Naive thymus-derived CD4-positive, alpha-beta T cell (primary cell): ENCODE measurements at places on chromosomes 5 and 9. TPM values are rescaled to one million over a fixed set of nuclear protein-coding genes. Genes with fewer than 3 reads are reported as not detected.
A peak's percentile ranks its signal among the peaks of the same experiment; 100 is the strongest.

DIPK1B gene
- not detected for total RNA-seq

CARD6 gene
- 2.9 TPM for total RNA-seq

- DNase-seq, result peak; percentile 31
Measured at GRCh38 chr9:129334105-129334935, 156.3 kb upstream of the IER5L start.

DNA sequence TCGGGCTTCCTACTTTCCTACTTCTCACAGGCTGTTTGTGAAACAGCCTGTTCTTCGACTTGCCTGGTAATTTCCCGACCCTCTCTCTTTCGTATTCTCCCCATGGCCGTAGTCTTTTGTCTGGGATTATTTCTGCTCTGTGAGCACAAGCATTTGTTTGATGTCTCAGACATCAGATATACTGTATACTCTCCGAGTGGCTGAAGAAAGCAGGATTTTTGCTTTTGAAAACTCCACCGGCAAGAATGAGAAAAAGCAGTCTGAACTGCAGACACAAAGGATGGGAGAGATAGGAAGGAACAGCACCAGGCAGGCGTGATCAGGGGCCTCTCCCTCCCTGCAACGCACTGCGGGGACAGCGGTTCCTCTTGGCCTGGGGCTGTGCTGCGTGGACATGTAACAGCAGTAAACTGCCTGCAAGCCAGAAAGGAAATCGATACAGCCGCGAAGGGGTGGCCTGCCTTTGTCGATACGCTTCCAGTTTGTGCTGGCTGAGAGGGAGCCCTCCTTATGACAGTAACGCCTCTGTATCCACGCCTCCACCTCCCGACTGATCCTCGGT lies 313.9 kb upstream of the TLE4 start:
- DNase-seq, result no peak

GRCh38 chr5:135105105-135105484 lies 71.1 kb upstream of the PITX1 start:
- DNase-seq, result no peak

DNA sequence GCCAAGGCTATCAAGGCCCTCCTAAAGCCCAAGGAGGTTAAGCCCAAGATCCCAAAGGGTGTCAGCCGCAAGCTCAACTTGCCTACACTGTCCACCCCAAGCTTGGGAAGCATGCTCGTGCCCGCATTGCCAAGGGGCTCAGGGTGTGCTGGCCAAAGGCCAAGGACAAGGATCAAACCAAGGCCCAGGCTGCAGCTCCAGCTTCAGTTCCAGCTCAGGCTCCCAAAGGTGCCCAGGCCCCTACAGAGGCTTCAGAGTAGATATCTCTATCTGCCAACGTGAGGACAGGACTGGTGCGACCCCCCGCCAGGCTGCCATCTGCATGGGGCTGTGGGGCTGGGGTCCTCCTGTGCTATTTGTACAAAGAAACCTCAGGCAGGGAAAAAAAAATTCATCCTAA lies 3.3 kb downstream of the HOMER1 start:
- DNase-seq, result no peak

- no peak for DNase-seq
Measured at GRCh38 chr5:14342306-14342705, 199.2 kb downstream of the TRIO start.

- DNase-seq, result no peak
Measured at GRCh38 chr9:79210541-79211243, 361.1 kb upstream of the TLE4 start.

GRCh38 chr9:109108318-109108717 lies 11.4 kb downstream of the TMEM245 start:
- DNase-seq, result no peak

DNA sequence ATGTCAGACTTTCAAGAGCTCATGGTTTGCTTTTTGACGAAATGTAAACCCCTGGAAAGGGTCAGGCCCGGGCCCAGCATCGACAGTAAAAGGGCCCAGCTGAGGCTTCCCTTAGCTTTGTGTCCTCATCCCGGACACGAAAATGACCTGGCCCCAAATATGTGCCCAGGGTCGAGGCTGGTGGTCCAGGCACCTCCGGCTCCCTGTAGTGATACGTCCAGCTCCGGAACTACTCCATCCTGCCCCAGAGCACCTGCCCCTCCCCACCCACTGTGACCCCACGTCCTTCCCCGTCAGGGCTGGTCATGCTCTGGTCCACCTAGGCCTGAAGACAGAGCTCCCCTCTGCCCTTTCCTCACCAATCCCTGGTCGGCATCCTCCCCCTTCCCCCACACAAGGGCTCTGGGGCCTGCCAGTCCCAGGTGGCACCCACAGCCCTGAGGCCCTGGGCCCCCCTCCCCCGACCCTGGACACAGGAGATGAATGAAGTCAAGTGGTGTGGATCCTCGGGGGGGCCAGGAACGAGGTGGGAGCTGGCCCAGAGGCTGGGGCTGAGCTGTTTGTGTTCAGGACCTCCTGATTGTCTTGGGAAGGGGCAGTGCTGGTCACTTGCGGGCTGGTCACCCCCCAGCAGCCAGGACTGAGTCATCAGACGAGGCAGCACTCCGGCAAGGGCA lies 6.2 kb downstream of the OBP2A start:
- DNase-seq, result no peak

DNA sequence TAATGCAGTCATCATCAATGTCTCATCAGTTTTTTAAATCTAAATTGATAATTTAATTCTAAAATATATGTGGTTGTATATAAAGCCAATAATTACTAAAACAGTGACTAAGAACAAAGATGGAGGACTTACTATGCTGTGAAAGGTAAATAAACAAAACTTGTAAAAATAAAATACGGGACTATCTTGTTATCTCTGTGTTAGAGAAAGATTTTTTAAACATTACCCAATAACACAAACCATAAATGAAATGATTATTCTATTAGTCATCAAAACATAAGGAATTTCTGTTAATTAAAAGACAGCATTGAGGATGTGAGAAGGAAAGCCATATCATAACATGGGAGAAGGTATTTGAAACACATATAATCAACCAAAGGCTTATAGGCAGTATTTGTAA lies 226.2 kb upstream of the SMC2 start:
- DNase-seq, result no peak

SOX30 gene
- not detected for total RNA-seq

IFNA17 gene
- total RNA-seq, result not detected

DNA sequence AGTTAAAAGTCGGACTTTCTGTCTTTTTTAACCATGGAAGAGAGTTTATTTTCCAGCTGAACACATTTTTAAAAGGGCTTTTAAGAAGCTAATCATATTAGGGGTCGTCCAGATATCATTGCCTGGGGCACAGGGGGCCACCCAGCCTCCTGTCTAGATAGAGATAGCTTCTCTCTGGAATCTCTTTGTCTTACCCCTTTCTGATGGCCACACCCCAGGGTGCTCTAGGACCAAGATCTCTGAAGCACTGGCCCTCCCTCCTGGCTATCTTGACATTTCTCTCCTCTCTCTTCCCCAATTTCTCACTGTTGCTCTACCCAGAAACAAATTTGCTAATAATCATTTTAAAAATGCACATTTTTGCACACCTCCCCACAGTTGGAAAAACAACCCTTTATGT lies 204.4 kb downstream of the NXNL2 start:
- DNase-seq, result no peak

ZDHHC12 gene
- total RNA-seq, result 24.7 TPM

DNA sequence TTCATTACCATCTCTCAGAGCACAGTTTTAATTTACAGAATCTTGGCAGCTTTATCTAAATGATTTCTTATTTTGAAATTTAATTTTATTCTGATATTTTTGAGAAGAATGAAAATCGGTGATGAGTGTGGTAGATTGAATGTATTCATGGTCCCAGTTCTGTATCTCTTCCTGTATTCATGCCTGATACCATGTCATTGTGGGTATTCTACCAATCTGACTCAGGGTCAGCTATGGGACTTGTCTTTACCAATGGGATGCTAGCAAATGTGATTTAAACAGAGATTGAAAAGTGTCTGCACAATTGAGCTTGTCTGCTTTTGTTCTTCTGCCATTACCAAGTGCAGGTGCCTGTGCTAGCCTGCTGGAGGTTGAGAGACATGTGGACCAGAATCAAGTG lies 17.8 kb upstream of the ZNF618 start:
- DNase-seq, result no peak

PCDHGB1 gene
- total RNA-seq, result not detected

DNA sequence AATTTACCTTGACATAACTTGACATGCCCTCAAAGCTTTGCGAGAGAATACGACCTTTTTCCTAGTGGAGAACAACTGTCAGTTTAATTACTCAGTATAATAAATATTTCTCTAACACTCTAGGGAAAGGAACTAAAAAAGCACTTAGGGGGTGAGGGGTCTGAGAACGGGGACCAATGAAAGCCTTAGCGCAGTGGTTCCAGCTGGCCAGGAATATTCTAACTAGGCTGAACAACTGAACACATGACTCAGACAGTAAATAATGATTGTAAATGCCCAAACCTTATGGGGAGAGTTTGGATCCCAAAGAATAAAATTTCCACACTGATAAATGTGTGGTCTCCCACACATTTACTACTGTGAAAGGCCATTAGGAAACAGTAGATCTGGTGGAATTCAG lies 14.9 kb downstream of the MYO10 start:
- DNase-seq, result no peak

BARHL1 gene
- not detected for total RNA-seq

DNA sequence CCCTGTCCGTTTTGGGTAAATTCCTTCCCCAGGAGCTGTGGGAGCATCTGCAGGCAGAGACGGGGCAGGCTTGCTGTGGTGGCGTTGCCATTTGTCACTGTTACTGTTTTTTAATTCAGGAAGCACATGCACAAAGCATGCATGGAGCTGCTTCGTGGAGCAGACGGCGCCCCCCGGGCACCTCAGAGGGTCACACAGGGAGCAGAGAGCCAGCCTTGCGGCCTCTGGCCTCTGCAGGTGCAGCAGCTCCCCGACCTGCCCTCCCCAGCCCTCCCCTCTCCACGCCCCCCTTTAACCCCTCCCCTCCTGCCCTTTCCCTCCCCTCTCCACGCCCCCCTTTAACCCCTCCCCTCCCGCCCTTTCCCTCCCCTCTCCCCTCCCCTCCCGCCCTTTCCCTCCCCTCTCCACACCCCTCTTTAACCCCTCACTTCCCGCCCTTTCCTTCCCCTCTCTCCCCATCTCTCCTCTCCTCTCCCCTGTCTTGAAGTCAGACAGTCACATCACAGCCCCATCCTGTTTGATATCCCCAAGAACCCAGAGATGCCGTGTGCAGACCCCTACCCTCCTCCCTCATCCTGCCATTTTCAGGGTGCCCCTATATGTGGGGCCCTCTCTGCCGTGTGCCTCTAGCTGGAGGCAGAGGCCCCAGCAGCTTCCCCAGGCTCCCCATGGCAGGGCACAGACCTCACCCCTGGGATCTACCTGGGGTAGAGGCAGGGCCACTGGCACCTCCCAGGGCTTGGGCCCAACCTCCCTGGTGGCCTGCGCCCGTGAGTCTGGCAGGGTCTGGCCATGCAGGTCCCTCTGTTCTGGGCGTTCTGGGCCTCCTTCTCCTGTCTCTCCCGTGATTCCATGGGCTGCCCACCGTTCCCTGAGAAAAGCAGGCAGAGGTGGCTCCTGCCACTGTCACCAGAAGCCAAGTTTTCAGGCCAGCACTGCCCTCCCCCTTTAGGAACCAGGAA lies 29.6 kb upstream of the UBAC1 start:
- DNase-seq, result peak; percentile 71

DNA sequence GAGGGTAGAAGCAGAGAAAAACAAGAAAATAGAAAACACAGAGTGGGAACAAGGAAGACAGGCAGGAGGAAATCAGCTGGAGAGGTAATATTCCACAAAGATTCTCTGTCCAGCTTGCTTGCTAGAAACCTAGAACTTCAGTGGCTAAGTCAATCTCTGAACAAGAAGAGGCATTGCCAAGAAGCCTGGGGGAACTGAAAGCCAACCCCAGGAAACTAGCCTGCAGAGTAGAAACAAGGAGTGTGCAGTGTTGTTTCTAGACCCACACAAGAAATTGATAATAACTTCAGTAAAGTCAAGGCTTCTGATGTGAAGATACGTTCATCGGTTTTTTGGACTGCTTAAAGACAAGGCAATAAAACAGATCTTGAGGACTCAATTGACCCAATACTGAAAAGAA lies 234.5 kb upstream of the MAP3K1 start:
- DNase-seq, result no peak

DNA sequence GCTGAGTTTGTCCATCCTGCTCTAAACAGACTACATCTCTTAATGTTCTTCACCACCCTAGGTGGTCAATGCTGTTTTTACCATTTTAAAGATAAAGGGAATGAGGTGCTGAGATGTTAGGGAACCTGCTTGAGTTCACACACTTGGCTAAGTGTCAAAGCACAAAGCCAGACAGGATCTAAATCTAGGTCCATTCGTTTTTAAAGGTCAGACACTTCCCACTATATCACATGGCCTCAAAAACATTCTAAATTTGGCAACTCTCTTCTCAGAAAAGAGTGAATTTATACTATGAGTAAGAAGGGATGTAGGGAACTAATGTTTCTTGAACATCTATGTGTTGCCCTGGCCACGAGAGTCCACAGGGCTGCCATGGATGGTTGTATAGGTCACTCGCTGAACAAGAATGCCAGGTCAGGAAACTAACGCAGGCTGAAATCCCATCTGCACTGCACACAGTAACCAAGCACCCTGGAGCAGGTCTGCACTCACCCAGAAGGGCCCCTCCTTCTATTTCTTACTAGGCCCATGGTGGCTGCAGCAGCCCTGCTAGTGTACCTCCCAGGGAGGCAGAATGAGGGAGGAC lies 213.0 kb downstream of the SPOCK1 start:
- no peak for DNase-seq

DNA sequence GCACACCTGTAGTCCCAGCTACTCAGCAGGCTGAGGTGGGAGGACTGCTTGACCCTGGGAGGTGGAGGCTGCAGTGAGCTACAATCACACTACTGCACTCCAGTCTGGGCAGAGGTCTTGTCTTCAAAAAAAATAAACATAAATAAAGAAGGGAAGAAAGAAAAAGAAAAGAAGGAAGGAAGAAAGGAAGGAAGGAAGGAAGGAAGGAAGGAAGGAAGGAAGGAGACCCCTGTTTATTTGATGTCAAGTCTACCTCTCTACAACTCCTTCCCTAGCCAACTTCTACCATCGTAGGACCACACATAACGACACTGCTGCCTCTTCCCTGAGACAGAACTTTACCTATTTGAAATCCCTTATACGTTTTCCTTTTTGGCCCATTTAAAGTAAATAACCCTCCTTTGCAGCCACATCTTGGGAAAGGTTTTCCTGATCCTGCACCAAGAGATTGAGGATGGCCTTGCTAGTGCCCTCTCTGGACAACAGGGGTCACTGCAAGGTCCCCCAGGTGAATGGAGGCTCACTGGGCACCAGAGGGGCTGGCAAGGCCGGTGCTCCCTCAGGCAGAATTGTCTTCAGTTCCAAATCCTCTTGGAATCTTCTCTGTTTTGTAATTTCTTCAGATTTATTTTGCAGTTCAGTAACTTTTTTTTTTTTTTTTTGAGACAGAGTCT lies 10.5 kb downstream of the RPS14 start:
- no peak for DNase-seq

NDUFAF2 gene
- total RNA-seq, result 15.6 and 16.0 TPM in 2 replicates

GRCh38 chr5:68538814-68539420 lies 323.4 kb downstream of the PIK3R1 start:
- no peak for DNase-seq

DNA sequence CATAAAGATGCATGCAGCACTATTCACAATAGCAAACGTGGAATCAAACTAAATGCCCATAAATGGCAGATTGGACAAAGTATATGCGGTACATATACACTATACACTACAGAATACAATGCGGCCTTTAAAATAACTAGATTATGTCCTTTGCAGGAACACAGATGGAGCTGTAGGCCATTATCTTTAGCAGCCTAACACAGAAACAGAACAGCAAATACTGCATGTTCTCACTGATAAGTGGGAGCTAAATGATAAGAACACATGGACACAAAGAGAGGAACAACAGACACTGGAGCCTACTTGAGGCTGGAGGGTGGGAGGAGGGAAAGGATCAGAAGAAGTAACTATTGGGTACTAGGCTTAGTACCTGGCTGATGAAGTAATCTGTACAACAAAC lies 758.2 kb downstream of the TLE1 start:
- DNase-seq, result no peak
